Eye (tissue), 1 donor: ENCODE measurements at places on chromosomes 12 and 14.

- DNase-seq: no peak
Observed at GRCh38 chr14:54475911-54476310, 12.9 kb downstream of the GMFB start.

DNA sequence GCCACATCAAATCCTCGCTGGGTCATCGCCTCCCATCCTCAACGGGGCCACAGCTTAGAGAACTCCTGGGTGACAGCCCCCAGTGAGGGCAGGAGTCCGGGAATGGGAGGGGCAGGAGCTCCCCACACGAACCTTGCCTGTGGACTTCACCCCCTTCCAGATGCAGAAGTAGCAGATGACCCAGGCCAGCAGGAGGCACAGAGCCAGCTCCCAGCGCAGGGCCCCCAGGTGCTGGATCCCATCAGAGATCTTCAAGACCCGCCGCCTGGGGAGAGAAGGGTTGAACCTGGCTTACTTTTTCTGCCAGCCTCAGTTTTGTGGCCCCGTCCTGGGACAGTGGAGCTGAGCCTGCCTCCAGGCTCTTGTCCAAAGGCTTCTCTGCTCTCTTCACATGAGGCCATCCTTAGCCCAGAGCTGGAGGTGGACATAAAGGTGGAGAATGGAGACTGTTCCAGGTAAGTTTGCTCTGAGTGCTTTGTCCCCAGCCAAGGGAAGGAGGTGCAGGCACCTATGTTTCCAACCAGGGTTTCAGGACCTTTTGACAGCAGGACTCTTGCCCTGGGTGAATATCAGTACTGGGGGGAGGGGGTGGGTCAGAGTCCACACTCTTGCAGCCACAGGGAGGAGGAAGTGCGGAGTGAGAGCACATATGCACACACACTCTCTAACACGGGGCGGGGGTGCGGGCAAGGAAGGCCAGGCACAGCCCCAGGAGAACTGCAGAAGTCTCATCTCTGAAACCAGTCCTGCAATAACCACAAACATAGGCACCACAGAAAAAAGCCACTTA is 23.3 kb upstream of the SLC6A12 start:
- DNase-seq: no peak

GRCh38 chr12:111607239-111607638 is 8.1 kb upstream of the ATXN2 start:
- DNase-seq: no peak

DNA sequence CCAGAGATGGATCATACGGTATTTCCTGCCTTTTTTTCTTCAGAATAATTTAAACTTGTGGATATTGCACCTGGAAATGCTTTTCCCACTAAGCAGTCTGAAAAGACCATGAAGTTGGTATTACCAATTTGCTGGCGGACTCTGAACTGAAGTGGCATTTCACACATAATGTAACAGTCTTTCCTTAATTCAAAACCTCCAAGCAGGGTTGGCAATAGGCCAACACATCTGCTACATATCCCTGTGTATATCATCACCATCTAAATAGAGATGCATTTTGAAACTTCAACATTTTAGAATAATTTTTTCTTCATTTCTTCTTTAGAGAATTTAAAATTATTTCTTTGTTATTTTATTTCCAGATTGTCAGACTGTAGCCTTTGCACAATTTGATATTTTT is 100.5 kb downstream of the TSPAN8 start:
- DNase-seq: peak; percentile 31

DNA sequence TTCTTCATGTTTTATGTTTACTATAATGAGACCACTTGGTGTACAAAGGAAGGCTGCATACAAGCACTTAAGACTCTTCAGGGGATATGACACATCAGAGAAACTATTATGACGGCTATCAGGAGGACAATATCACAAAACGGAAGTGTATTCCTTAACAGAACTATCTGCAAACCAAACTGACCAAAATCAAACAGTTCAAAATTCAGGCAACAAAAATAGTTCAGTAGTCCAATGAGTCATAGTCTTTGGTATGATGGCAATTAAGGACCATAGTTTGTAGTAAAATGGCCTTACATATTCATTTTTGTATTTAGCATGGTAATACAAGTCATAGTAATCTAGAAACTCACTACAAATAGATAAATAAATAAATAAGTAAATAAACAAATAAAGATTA is 1638.7 kb upstream of the SEL1L start:
- DNase-seq: no peak

- DNase-seq: peak; percentile 54
Observed at GRCh38 chr12:67705394-67706370, 57.1 kb downstream of the DYRK2 start.

DNA sequence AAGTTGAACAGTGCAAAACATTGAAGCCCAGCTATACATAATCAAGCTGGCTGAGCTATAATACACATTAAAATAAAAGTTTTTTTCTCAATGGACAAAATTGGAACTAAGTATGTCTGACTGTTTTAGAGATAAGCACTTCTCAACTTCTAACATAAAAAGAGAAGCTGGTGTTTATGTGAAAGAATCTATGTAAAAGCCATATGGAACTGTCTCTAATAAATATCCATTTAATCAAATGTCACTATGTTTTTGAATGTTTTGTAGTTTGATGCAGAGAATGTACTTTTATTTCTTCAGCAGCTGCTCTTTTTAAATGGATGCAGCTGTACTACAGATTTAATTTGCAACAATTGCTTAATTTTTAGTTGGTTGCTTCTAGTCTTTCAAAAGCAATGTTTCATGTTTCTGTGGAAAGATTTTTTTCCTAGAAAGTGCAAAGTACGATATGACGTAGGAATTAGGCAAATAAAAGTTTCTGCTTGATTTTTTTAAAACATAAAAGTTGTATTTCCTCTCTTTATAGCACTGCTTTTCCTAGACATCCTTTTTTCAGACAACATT is 114.2 kb downstream of the PDE3A start:
- no peak for DNase-seq

DNA sequence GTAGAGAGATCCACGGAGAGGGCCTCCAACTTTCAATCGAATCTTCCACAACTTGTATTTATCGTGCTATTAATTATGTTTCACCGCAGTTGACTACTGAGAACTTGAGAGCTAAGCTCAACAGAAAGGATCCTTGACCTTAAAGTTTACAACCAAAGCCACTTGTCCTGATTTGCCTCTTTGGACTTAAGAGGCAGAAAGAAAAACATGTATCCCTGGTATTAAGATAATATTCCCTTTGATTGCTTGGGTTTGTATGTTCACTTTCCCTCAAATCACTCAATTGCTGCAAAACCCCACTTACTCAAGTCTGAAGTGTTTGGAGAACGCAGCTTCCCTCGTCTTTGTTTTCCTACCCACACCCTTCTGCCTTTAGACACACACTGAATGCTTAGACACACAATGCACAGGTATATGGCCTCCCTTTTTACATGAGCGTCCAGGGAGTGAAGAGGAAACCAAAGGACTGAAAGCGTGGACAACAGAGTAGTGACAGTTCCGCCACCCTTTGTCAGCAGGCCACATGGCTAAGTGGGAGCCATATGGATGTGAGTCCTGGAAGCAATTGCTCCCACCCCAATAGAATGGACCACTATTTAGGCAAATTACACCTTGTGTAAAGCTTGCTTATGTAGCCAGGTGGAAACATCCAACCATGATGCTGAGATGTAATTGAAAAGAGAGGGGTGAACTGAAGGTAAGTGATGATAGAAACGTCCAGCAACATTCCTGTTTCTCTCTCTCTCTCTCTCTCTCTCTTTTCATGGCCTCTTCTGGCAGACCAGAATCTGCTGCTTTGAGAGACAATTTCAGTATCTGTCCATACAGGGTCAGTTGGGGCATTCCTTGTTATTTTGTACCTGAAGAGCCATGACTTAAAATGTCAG is 1.4 kb upstream of the PKP2 start:
- no peak for DNase-seq

- DNase-seq: no peak
Observed at GRCh38 chr12:39329018-39329417, 113.9 kb downstream of the KIF21A start.

DNA sequence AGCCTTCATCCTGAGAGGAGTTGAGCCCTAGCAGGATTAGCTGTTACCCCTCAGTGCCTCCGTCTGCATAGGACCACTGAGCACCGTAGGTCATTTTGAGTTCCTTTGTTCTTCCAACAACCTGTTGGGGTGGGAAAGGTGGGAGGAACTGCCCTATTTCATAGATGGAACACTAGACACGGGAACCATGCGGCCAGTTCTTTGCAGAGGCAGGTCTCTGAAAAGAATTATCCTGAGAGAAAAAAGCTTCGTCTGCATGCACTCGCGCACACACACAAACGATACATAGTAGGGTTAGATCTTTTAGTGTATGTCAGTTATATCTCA is 28.5 kb downstream of the TRAFD1 start:
- no peak for DNase-seq

DNA sequence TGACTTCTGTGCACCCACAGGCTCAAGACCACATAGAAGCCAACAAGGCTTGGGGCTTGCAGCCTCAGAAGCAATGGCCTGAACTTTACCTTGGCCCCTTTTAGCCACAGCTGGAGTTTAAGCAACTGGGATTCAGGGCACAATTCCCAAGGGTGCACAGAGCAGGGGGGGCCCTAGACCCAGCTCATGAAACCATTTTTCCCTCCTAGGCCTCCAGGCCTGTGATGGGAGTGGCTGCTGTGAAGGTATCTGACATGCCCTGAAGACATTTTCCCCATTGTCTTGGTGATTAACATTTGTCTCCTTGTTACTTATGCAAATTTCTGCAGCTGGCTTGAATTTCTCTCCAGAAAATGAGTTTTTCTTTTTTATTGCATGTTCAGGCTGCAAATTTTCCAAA is 21.9 kb downstream of the GABARAPL1 start:
- DNase-seq: no peak

DNA sequence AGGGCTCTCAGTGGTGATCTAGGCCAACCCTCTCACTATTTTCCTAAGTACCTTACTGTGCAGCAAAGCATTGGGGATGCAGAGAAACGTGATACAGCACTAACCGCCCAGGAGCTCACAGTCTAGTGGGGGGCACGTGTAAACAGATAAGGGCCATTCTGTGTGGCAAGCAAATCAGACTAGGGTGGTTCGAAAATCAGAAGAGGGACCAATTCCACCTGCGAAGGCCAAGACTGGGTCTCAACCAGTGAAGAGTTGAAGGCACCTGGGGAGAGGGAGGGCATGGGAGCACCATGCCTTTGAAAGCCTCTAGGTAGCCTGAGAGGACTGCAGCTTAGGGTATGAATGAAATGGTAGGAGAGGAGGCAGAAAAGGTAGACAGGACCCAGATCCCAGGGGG is 2.2 kb downstream of the PITPNM2 start:
- DNase-seq: no peak

DNA sequence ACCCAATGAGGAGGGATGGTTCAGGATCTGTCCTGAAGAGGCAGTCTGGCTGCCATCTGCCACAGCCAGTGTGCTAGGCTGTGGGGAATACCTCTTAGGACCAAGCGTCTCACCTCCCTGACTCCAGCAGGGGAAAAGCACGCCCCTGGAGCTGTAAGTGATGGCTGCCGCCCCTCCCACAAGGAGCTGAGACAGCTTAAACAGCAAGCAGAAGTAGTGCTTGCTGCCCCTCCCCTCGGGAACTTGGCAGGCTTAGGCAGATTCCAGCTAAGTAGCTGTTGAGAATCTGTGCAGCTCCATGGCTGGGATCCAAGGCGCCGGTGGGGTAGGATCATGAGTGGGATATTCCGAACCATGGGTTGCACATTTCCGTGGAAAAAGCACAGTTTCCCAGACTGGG is 360.4 kb upstream of the MDGA2 start:
- no peak for DNase-seq

DNA sequence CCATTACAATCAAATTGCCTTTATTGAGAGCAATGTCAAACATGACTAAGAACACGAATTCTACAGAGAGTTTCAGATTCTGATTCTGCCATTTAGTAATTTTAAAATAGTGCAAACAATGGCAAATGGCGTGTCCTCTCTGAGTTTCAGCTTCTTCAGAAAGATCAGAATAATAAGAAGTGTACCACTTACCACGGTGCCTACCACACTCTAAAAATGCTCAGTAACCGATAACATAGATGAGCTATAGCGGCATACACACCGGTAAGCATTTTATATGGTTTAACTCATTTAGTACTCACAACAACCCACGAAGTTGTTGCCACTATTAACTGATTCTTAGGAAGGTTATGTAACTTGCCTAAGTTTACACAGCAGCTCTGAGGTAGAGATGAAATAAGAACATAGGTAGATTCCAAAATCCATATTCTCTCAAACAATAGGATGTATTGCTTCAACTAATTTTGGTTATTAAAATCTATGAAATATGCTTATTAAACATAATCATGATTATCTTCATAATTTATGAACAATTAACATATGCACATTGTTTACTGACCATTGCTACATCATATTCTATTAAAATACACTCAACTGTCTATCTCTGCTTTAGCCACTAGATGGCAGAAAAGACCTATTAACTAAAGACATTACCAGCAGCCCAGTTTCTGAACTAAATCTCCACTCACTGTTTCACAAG is 38.3 kb downstream of the SLC6A15 start:
- peak; percentile 83 for DNase-seq

GRCh38 chr14:24155100-24155499 is 6.0 kb upstream of the IRF9 start:
- no peak for DNase-seq

DNA sequence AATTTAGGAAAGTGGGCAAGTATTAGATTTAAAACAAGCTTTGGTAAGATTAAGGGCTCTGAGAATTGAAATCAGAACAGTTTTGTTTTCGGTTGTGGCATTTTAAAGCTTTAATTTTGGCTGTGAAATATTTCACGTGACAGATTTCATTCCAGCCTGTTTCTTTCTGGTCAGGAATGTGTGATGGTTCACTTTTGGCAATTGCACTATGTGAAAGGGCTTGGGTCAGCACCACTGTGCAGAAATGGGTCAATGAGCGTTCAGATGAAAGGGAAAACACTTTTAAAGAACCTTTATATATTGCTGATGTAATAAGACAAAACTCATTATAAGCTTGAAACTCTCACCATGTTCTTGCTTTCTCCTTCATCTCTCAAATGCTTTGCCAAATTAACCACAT is 17.1 kb downstream of the NUBPL start:
- DNase-seq: no peak

DNA sequence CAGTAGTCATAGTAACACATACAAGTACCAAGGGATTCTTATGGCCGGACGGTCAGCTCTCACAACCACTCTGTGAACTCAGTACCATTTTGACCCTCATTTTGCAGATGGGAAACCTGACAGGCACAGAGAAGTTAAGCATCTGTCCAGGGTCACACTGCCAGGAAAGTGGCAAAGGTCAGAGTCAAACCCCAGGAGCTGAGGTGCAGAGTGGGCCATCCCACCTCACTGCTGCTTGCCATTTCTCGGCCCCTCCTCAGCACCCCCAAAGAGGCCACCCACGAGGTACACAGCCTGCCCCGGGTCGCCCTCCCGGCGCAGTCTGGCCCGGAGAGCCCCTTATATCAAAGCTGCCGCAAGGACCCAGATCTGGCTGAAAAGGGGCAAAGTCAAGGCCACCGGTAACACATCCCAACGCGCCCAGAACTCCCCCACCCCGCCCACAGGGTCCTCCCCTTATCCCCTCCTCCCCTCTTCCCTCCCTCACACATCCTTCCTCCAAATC is 1.7 kb downstream of the NCOR2 start:
- DNase-seq: no peak
